Vagina (tissue), 2 donors: ENCODE measurements at places on chromosomes 13 and 19.

DNA sequence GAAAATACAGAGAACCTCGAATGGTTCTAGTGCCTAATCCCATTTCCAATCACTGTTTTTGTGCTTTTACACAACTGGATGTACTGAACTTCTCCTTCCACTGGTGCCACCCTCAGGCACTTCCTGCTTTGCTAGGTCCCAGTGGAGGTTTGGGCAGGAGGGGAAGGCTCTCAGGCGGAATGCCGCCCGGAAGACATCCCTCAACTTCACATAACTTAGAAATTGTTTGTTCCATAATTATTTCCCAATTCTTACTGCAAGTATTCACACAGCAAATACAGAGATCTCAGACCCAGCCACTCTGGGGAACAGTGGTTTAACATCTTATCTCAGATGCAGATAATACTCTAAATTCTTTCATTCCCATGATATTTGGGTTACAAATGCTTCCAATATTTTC is 195.7 kb upstream of the IPO5 start:
- no peak for DNase-seq

DNA sequence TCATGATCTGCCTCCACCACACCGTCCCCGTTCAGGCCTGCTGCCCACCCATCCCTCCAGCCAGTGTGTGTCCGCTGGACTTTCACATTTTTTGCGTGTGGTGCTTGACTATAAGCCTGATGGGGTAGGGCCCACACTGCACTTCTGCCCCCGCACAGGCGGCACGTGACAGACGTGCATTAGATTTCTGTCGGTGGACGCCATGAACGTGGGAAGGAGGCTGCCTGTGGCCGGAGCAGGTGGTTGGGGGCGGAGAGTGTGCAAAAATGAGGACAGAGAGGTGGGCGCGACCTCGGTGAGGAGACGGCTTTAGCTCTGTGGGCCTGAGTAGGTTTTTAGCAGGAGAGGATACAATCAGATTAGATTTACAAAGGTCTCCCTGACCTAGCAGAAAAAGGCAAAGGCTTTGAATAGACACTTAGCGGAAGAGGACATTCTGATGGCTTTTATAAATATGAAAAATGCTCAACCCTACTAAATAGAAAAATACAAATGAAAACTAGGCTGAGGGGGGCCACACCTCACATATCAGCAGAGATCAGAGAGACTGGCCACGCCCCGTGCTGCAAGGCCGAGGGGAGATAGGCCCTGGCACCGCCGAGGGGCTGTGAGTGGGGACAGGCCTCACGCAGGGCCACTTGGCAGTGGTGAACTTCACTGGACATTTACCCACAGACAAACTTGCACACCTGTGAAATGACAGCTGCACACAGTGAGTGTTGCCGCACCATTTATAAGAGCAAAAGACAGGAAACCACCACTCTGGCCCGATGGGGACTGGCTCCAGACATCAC is 25.4 kb downstream of the PAK4 start:
- DNase-seq = no peak

DNA sequence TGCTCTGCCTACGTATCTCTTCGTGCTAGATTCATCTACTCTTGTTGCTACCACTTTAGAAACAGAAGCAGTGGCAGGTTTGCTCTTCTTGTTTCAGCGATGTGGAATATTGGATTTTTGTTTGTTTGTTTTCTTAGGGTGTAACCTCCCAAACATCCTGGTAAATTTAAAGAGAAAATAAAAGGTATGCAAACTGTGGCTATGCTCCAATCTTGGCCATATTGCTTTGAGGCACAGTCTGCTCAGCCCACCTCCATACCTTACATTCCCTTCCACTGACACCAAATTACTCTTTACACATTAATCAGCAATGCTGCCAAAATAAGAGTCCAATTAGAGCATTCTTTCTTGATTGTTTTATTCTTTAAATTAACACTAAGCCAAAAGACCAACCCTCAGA is 25.2 kb upstream of the UBL3 start:
- DNase-seq = no peak

- no peak for DNase-seq
Measured at GRCh38 chr19:55223291-55224037, 5.1 kb downstream of the TMEM86B start.

GRCh38 chr13:90696656-90697055 is 650.8 kb upstream of the MIR17HG start:
- DNase-seq = no peak

DNA sequence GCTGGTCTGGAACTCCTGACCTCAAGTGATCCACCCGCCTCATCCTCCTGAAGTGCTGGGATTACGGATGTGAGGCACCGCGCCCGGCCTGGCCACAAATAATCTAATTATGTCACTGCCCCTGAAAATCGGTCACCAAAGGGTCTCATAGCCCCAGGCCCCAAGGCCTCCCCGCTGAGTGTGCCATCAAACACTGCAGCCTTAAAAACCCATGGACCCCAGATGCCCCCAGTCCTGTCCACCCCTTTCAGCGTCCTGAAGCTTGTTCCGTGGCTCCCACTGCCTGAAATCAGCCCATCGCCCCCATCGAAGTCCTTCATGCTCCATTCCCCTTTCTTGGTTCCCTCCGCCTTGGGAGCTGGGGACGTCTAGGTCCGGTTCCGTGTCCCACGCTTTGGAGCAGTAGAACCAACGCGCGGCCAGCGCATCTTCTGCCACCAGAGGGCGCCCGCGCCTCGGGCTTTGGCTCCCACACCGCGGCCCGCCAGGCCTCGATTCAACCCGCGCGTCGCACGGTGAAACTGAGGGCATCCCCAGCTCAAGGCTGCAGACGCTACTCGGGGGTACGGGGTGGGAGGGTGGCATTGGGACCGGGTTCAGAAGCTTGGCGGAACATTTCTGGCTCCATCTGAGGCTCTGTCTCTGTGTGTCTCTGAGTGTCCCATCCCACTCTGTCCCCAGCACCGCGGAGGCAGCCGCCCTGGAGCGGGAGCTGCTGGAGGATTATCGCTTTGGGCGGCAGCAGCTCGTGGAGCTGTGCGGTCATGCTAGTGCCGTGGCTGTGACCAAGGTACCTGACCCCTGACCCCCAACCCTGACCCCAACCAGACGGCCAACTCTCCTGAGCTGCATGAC is 3.5 kb downstream of the YJEFN3 start:
- DNase-seq = no peak

DNA sequence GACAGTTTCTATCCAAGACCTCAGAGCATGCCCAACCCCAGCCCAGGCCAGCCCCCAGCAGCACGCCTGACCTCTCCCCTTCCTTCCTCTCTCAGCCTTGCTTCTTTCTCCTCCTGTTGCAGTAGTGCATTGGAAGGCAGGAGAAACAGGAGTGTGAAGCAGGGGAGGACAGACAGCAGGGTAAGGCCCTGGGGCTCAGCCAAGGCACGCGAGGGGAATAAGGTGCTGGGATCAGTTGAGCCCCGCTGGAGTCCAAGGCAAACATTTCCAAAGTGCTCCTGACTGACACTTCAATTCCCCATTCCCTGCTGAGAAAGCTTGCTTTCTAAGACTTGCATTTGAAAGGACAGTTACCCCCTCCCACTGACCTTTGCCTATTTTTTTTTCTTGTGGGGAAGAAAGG is 73.1 kb upstream of the OLFM4 start:
- DNase-seq = no peak

GRCh38 chr13:49536144-49536873 is 40.6 kb downstream of the PHF11 start:
- DNase-seq = no peak

DNA sequence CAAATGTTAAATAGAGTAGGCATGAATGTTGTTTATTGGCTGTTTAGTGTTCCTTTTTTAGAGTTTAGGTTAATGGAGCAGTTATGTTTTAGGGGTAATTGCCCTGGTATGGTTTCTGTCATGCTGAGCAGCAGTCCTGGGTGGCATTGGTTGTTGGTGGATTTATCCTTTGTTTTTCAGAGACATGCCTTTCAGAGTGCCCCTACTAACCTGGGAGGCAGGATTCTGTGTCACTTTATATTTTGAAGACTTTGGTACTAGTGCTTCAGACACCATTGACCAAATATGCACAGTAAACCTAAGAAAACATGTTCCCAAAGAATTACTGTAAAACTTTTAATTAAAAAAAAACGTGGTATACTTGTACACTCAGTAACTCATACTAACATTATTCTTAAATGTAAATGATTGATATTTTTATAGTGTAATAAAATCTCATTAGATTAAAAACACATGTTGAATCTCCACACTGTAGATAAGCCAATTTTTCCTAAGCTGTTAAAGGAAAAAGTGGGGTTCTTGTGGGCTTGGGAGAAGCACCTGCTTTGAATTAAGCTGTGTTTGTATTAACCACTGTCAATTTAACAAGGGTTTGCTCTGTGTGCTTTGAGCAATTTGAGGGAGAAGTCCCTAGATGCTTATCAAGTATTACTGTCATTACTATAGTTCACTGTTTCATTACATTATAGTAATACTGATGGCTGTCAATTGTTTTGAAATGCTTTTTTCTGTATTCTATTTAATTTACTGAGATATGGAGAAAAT is 133.2 kb downstream of the LMO7 start:
- no peak for DNase-seq

DNA sequence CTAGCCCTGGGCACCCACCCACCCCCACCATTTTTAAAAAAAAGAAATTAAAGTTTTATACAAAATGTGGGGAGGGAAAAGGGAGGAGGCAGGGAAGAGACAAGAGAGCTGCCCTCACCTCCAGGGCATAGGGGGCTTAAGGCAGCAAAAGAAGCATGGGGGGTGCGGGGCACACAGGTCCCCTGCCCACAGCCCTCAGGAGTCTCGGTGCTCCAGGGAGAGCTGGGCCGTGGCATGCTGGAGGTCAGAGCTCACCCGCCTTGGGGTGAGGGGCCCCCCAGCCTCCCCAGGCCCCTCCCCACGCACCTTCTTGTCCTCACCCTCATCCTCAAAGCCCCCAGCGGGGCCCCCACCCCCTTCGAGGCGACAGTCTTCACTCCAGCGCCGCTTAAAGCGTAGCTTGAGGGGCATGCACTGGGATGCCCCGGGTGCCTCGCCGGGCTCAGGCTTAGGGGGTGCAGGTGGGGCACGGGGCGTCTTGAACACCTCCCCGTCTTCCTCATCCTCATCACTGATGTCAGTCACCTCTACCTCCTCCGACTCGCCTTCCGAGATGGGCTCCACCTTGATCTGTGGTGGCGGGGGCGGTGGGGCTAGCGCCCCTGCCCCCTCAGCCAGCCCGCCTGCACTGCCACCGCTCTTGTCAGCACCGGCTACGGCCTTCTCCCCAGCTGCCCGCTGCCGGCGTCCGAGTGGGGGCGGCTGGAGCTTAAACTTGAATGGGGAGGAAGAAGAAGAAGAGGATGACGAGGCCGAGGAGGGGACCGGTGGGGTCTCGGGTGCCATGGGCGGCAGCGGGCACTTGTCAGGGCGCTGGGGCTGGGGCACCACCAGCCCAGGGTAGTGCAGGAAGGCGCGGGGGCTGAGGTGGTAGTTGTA is 6.1 kb upstream of the GSK3A start:
- DNase-seq = no peak

GRCh38 chr19:5661483-5661882 is 18.8 kb downstream of the MICOS13 start:
- no peak for DNase-seq

GRCh38 chr13:34349091-34349722 is 531.3 kb downstream of the RFC3 start:
- no peak for DNase-seq

DNA sequence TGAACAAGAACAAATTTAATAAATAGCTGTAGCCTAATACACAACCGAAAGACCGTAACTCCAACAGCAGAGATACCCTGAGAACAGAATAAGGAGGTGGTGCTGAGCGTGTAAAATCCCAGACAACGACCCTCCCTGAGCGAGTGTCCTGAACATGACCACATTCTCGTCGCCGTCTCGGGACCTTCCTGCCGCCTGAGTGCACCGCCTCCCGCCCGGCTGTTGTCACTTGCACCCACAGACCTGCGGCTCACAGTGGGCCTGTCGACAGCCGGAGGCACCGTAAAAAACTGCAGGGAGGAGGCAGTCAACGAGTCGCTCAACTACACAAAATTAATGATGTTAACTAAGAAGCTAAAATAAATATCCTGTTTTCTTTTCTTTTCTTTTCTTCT is 35.8 kb upstream of the GRTP1 start:
- DNase-seq = peak; percentile 20

- DNase-seq = no peak
Measured at GRCh38 chr19:49542446-49542845, 14.6 kb downstream of the RCN3 start.

GRCh38 chr13:113837560-113838355 is 26.1 kb downstream of the GAS6 start:
- no peak for DNase-seq
